ENCODE measurements at places on chromosomes 2 and 18.

- no peak for DNase-seq
Observed at GRCh38 chr2:212831671-212832199, 293.1 kb upstream of the ERBB4 start.

DNA sequence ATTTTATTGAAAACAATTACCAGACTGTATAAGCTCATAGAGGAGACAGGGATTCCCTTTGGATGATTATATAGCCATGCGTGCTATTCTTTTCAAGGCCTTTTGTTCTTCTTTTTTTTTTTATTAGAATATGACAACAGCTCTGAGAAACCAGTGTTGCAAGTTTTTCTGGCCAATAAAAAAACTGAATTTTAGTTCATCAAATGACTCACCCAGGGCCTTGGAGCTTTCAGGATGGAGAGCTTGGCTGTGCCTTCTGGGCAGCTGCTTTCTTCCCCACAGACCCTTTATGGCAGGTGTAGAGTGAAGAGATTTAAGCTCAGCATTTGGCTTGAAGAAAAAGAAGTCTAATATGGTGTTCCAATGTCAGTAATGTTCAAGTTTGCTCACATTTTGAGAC is 497.9 kb upstream of the FANCL start:
- DNase-seq = no peak

DNA sequence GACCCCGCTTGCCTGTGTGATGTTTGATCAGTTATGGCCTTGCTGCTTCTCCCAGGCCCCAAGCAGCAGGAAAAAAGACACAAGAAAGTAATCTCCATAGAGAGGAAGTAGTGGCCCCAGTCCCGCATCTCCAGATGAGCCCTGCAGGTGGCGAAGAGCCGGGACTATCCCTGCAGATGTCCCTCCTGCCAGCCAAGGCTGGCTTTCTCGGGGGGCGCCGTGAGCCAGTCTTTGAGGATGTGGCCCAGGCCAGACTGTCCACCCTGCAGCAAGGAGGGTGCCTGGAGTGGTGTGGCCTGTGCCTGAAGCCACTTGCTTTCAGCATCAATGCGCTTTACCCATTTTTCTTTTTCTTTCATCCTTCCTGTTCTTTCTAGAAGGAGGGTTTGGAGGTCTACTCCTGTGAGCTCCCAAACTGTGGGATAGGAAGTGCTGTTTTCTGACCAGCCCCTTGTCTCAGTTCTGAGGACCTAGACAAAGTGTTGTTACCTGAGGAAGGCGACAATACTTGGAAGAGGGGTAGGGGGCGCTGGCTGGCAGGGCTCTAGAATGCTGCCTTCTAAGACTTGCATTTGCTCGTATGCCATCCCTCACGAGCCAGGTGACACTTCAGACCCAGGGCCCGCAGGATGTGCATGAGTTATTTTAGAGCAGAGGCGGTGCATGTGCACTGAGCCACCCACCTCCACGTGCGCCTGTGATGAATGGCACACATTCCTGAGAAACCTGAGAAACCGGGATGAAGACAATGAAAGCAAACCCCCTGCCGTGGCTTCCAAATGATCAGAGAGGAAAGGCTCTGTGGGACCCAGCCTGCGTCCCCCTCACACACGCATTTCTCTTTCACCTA is 255.8 kb downstream of the FBXO15 start:
- DNase-seq = no peak

- no peak for DNase-seq
Observed at GRCh38 chr2:123262856-123263255, 762.2 kb upstream of the CNTNAP5 start.

GRCh38 chr18:79397830-79398761 is 2.4 kb downstream of the NFATC1 start:
- no peak for DNase-seq

DNA sequence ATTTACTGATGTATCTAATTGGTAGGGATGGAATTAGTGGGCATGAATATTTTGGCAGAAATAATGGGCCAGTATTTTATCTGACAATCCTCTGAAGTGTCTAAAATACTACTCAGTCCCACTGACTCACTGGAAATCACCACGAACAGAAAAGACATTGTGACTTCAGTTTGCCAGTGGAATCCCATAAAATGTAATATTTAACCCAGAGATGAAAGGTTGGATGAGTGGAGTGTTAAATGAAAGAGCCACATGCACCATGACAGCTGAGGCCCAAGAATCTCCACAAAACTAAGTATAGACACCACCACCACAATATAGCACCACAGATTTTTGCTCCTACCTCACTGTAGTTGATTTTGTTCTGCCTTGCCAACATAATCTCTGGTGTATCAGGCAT is 103.9 kb downstream of the NEB start:
- DNase-seq = no peak
